Activated T-helper 2 cell treated with anti-CD3 and anti-CD28 coated beads, Interferon-gamma antibody, Interleukin-2, Interleukin-4, amounts not matched to agents 10 μg/mL and 5 μg/mL and 100 μg/mL, durations not matched to agents 14 hours and 24 hours and 36 hours (primary cell): ENCODE measurements at places on chromosomes 16 and 17.

DNA sequence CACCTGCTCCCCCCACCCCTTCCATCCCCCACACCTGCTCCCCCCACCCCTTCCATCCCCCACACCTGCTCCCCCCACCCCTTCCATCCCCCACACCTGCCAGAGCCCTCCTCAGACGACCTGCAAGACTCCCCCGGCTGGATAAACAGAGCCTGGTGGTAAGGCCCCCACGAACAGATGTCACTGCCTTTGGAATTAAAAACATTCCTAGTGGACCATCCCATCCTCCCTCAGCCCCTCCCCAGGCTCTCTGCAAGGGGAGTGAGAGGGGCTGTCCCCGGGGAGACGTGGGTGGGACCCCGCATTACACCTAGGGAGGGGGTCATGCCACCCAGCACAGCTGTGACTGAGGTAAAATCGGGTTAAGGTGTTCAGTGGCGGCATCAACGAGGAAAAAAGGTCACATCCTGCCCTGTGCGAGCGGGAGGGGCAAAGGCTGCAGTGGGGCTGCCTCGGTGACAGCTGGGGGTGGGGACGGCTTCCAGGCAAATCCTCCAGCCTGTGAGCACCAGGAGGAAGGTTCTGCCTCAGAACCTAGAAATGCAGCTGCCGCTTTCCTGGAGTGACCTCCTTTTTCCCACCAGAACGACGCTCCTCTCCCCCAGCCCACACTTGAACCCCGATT lies 38.7 kb downstream of the TIMM22 start:
- no peak for DNase-seq

DNA sequence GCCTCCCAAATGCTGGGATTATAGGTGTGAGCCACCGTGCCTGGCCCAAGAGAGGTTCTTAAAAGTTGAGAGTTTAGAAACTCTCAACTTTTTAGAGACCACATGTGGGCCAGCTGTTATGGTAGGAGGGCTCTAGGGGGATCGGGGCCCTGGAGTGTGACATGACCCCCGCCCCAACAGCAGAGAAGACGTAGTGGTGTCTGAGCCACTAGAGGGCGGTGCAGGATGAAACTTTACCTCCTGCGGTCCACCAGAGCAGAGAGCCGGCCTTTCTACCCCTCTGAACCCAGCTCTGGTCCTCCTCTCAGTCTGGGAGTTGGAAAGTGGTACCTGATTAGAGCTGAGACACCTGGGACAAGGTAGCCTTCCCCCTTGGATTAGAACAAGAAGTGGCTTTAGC lies 7.4 kb downstream of the CDK5RAP3 start:
- peak; percentile 33 for DNase-seq

DNA sequence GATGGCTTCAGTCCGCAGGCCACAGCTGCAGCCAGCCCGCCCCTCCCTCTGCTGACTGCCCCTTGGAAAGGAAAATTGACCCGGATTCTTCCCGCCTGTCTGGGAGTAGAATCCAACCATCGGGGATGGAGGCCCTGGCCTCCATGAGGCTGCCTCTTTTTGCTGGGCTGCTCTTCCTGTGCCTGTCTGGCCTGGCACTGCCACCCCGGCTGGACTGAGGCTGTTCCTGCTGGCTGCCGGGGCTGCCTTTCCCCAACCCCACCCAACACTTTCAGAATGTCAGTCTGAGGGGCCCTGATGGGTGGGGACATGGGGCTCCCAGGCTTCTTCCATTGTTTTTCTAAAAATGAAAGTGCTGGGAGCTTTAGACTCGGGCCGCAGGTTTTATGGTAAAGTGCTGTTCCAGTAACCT lies 7.3 kb downstream of the BAHCC1 start:
- DNase-seq, result no peak

- DNase-seq, result no peak
Observed at GRCh38 chr16:85991856-85992255, 92.9 kb downstream of the IRF8 start.

GRCh38 chr16:86214326-86215232 lies 295.7 kb upstream of the FOXF1 start:
- no peak for DNase-seq

- DNase-seq, result no peak
Observed at GRCh38 chr16:31429314-31429713, 1.2 kb upstream of the COX6A2 start.

GRCh38 chr16:30585022-30585399 lies 486 bp downstream of the ZNF785 start:
- DNase-seq, result no peak
